ENCODE measurements at places on chromosomes 6 and 20.

- DNase-seq, result no peak
Observed at GRCh38 chr6:26300828-26301227, 64.2 kb upstream of the BTN3A2 start.

- no peak for DNase-seq
Observed at GRCh38 chr20:15364781-15365180, 1027.4 kb upstream of the FLRT3 start.

- DNase-seq, result peak; percentile 11
Observed at GRCh38 chr6:17491416-17492142, 98.2 kb downstream of the CAP2 start.

GRCh38 chr6:136092897-136093296, 157.2 kb downstream of the MTFR2 start:
- DNase-seq, result no peak

GRCh38 chr6:144753023-144753705, 468.0 kb downstream of the UTRN start:
- DNase-seq, result no peak

GRCh38 chr6:135941275-135942025, 89.9 kb downstream of the PDE7B start:
- no peak for DNase-seq

- peak; percentile 73 for DNase-seq
Observed at GRCh38 chr6:45432977-45433376, 55.2 kb upstream of the SUPT3H start.

GRCh38 chr20:46200582-46201570, 82.8 kb downstream of the CD40 start:
- DNase-seq, result no peak

DNA sequence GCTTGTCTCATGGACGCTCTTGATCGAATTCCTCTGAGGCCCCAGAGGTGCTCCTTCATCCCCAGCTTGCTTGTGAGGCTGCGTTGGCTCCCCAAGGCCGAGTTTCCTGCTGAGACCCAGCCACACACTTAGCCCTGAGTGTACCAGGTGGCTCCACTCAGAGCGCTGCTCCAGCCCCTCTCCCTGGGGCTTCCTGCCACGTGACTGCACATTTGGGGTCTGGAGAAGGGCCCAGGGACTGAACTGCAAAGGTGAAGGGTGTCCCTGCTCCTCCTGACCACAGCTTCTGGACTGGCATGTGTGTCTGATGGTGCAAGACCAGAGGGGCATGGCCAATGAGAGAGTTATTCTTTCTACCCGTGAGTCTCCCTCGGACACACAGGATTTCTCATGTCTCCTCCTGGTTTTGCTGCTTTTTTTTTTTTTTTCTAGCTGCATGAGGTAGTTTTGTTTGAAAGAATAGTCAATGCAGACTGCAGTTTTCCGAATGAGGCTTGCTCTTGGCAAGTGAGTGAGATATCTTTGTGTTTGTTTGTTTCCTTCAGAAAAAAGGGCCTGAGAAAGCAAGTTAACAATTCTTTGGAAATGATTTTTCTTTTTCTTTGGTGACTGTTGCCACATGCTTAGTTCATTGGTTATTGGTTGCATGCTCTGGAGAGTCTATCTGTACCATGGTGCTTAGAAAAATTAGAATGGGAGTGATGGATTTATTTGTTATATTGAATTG, 3.1 kb upstream of the ZNF831 start:
- DNase-seq, result no peak

- no peak for DNase-seq
Observed at GRCh38 chr6:88304520-88304919, 138.4 kb upstream of the CNR1 start.

DNA sequence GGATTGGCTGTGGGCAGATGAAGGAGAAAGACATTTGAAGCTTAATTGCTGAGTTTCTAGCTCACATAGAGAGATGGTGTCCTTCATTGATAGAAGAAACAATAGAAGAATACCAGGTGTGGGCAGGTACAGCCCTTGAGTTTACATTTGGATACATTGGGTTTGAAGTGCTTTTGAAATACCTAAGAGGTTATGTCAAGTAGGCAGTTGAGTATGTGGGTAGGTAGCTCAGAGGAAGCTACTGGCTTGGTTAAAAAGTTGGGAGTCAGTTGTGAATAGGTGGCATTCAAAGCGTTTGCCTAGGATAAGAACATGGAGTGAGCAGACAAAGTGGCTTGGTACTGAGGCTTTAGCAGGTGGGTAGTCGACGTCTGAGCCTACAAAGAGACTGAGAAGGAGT, 25.0 kb downstream of the NDUFAF5 start:
- DNase-seq, result no peak

DNA sequence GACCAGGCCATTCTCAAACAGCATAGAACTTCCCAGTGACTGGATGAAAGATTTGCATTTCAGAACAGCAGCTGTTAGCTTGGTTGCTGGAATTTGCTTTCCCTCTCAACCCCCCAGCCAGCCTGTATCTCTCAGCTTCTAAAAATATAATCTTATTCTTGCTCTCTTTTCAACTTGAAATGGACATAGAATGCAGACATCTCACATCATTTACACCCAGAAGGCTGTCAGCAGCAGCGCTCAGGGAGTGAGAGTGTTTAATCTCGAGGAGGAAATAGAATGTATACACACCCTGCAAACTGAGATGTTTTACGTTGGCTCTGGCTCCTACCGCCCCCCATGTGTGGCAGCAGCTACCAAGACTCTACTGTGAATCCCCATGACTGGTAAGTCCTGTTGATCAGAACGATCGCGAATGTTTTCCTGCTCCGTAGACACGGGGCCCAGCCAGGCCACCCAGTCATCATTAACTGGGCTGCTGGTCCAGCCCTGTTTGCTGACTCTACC, 163.4 kb upstream of the SLC24A3 start:
- DNase-seq, result no peak

DNA sequence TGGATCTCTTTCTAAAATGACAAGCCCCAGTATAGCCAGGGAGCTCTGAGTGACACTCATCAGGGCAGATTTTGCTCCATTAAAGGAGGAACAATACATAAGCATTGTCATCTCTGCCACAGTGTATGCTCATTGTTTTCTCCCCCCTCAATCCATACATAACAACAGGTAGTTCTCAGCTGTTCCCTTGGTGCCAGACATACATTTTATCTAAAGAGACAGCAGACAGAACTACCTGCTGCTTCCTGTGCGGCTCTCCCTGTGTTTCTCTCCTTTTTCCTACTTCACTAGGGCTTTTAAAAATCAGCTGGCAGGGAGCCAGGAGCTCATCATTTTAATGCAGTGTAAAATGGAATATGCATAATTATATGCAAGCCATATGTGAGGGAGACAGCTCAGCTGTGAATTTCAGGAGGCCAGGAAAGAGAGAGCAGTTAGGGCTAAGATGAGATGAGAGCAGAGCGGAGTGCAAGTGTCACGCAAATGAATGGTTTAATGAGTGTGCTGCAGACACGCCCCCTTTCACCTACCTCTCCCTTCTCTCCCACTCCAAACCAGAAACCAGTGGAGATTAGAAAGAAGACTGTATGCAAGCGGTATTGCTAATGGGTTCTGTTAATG, 96.0 kb downstream of the SOBP start:
- DNase-seq, result no peak

- DNase-seq, result no peak
Observed at GRCh38 chr20:33017542-33017941, 10.0 kb downstream of the BPIFB2 start.

GRCh38 chr6:15628499-15629131, 34.2 kb downstream of the DTNBP1 start:
- DNase-seq, result peak; percentile 71

DNA sequence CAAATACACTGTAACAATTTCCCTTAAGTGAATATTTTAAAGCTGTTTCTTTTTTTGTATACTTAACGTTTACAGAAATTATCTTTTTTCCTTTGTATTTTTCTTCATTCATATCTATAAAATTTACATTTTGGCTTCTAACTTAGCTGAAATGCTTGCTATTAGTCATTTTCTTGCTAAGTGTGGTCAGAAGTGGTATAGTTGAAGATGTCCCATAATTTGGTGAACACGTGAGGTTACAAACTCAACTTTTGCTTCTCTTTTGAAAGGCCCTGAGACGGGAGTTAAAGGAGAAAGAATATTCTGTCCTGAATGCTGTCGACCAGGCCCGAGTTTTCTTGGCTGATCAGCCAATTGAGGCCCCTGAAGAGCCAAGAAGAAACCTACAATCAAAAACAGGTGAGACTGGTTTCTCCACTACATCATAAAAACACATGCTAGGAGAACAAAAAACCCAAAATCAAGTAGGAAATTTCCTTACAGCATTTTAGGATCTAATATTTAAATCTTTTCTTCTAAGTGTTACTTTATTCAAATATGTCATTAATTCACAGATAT, 445.0 kb downstream of the UTRN start:
- no peak for DNase-seq

GRCh38 chr20:13008761-13009681, at the start of gene SPTLC3:
Gene SPTLC3 (plus strand): TSS chr20:13008972. CDS start chr20:13009268, 296 bp downstream.
- DNase-seq, result peak; percentile 54

DNA sequence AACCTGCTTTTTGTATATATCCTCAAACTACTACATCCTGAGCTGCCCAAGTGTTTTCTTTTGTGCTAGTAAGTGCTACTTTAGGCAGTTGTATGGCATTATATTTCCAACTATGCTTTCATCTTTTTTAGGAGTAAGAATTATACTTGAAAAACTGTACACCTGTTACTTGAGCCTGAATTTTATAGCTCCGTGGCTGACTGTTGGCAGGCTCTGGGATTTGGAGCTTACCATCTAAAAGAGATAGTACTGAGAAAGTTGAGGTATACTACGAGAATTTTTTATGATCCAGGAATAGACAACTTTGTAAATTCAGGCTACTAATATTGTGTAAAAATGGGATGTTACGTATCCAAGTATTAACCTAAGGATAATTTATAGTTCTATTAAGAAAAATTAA, 32.4 kb downstream of the RNF217 start:
- DNase-seq, result no peak

GRCh38 chr20:44080646-44081267, 106.2 kb downstream of the JPH2 start:
- DNase-seq, result peak; percentile 87

GRCh38 chr6:121274666-121275295, 59.5 kb downstream of the TBC1D32 start:
- DNase-seq, result peak; percentile 9

- no peak for DNase-seq
Observed at GRCh38 chr6:49806145-49806544, 19.1 kb upstream of the PGK2 start.

DNA sequence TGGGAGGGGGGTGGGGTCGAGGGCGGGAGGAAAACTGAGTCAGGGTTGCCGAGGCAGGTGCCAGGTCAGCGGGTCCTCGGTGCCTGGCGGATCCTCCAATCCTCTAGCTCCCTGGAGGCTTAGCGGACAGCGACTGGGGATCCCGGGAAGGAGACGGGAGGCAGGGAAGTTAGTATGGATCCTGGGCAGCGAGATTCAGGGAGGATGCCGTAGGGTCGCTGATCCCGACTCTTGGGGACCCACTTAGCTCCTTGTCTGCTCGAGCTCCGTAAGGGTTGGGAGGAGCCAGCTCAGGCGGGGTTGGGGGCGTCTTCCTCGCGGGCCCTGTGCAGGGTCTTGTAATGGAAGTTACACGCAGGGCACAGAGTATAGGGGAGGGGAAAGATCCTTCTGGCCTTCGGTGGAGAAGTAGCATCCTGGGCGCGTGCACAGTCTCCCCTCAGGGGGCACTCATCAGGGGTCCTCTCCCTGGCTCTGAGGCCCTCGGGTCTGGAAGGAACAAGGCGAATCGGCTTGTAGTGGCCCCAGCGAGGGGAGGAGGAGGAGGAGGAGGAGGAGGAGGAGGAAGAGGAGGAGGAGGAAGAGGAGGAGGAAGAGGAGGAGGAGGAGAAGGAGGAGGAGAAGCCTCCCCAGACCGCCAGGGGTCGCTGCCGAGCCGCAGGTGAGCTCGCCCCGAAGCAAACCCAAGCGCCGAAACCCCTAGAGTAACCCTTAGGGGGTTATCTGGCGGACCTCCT, 6.4 kb upstream of the SLC12A5 start:
- peak; percentile 81 for DNase-seq

GRCh38 chr6:10417681-10418104, 2.8 kb upstream of the TFAP2A start:
- no peak for DNase-seq

DNA sequence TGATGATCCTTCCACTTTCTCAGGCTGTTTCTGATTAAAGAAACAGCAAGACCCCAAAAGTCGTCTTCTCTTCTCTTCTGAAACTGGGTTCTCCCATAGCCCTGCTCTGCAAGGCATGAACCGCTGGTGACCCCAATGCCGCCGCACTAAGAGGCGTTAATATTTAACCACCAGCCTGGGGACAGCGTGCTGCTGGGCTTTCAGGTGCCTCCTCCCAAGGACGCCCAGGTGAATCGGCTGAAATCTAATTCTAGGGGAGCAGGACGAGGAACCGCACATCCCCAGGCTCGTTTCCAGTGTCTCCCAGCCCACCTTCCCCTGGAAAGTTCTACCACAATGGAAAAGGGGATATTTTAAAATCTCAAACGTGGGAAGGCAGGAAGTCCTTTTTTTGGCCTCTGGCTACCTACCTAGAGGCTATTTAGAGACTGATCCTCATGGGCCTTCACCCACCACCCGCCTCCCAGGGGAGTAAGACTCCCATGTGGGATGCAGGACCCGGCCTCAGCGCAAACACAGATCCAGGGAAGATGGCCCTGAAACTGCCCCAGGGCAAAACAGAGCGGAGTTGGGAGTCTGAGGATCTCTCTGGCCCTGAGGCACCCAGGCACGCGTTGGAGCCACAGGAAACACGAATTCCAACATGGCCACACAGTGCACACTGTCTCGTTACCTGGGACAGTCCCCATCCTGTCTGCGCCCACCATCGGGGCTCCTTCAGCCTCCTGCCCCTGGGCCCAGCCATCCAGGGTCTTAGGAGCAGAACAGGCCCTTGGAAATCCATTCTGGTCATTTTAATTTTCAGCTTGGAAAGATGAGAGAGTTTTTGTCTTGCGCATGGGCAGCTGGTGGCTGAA, 56.2 kb downstream of the BMP7 start:
- no peak for DNase-seq

GRCh38 chr6:140809694-140810101, 1323.0 kb upstream of the GJE1 start:
- DNase-seq, result peak; percentile 58

- no peak for DNase-seq
Observed at GRCh38 chr6:159213405-159213804, 44.2 kb downstream of the FNDC1 start.

DNA sequence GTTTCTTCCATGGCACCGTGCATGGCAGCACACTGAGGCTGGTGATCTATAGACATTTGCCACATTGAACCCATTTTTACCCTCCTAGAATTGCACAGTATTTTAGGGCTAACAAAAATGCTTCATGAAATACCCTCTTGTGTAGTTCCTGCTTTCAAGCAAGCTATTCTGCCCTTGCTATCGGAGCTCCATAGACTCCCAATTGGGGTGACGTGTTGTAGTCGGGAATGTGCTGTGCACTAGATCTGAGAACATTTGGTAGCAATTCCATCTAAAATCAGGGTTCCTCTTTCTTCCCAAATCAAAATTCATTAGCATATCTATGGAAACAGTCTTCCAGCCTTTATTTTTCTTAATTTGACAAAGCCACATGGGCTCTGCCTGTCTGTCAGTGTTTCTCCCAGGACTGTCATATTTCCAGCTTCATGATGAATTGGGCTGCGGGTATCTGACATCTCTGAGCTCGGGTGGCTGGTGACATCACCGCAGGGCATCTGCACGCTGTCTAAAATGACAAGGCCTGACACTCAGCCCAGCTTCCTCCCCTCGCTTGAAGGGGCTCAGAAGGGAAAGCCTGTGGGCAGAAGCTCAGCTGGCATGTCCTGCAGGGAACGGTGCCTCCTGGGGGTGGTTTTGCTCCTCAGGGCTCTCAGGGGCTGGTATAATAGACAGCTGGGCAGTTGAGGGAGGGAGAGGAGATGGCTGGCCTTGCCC, 406.4 kb downstream of the QKI start:
- no peak for DNase-seq
